B cell (primary cell): ENCODE measurements at places on chromosomes 4 and X. TPM values are rescaled to one million over a fixed set of nuclear protein-coding genes. Genes with fewer than 3 reads are reported as not detected.
A peak's percentile ranks its signal among the peaks of the same experiment; 100 is the strongest.

- H3K36me3 ChIP-seq = no peaks in the 10 kb centered on the region
- no peaks in the 10 kb centered on the region for H3K4me1 ChIP-seq
- no peak for DNase-seq
- H3K27me3 ChIP-seq = no peaks in the 10 kb centered on the region
- no peak overlapping the region for H3K4me3 ChIP-seq
Observed at GRCh38 chr4:164203476-164203875, 550.5 kb upstream of the SMIM31 start.

- H3K36me3 ChIP-seq = no peaks in the 10 kb centered on the region
- no peak for DNase-seq
- no peak overlapping the region for H3K27ac ChIP-seq
- no peak overlapping the region for H3K4me3 ChIP-seq
- no peaks in the 10 kb centered on the region for H3K4me1 ChIP-seq
Observed at GRCh38 chrX:150411656-150412055, 48.5 kb downstream of the MAMLD1 start.

DNA sequence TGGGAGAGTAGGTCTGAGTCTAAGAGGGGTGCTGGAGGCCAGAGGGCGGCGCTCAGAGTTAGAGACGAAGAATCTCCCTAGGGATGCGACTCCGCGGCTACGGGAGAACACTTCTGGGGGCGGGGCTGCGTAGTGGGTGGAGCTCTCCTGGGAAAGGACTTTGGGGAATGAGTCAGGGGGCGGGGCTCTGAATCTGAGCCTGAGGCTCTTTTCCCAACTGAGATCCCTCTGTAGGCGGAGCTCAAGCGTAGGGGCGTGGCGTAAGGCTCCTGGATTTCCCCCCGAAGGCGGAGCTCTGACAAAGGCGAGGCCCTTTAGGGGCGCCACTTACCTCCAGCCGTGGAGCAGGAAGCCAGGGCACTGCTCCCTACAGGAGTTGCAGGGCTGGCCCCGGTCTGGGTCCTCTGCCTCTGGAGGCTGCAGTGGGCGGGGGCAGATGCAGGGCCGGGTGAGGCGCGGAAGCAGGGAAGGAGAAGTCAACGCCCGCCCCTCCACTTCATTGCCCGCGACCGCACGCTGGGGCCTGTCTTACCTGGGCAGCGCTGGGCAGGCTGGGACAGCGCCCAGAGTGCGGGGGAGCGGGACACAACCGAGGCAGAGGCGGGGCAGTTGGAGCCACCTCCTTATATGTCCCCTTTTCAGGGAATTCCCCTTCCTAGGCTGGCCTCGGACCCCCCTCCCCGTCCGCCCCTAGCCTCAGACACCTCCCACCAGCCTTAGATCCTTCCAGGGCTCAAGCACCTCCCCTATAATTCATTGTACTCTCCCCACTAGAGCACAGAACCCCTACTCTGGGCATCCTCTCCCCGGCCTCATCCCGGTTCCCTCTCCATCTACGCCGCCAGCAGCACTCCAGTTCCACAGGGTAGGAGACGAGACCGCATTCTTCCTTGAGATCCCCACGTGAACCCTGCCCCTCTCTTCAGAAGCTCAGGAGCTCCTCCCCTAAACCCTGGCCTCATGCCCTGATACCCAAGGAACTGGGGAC, 1.6 kb downstream of the PRICKLE3 start:
- no peaks in the 10 kb centered on the region for H3K36me3 ChIP-seq
- peak overlapping the region; percentile 69 for H3K4me3 ChIP-seq
- peaks cover 19% of the 10 kb centered on the region for H3K4me1 ChIP-seq
- DNase-seq = peak; percentile 53
- H3K27me3 ChIP-seq = no peaks in the 10 kb centered on the region

The NKX1-1 gene
- not detected in 2 replicates for polyA plus RNA-seq

DNA sequence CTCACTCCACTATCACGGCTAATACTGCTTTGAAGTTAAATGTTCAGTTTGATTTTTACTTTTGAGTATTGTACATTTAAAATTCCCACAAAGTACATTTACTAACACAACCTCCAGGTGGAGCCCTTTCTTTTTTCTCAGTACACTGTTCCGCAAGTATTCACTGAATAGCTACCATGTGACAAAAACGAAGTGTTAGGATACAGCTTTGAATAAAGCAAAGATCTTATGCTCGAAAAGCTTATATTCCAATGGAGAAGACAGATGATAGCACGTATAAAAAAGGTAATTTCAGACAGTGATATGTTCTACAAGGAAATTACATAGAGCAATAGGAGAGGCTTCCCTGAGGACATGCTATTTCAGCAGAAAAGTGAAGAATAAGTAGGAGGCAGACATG, 60.7 kb upstream of the ABCG2 start:
- no peaks in the 10 kb centered on the region for H3K36me3 ChIP-seq
- DNase-seq = peak; percentile 72
- H3K4me3 ChIP-seq = no peak overlapping the region
- no peak overlapping the region for H3K27ac ChIP-seq

DNA sequence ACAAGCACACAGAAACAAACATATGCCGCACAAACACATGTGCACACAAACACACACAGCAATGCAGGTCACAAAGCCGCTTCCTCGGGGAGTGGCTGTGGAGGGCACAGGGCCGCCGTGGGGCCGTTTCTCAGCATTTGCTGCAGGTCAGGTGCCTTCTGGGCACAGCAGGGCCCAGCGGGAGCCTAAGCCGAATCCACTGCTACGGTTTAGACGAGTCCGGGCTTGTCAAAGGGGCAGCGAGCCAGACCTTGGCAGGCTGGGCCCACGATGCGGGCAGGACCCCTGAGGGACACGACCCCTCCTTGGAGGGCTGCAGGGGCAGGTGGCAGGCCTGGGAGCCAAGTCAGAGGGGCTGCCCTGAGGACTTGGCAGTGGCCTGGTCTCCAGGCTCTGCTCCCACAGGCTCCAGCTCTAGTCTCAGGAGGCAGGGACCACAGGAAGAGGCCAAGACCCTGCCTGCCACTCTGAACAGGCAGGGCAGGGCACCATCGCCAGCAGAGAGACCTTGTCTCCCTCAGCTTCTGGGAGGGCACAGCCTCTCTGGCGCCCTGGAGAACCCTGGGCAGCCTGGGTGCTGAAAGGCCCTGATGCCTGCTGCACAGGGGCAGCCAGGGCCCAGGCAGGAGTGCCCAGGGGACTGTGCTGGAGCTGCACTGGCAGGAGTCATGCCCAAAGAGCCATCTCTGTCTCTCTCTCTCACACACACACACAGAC, 5.5 kb upstream of the ATP2B3 start:
- H3K27ac ChIP-seq = no peak overlapping the region
- no peak for DNase-seq
- no peaks in the 10 kb centered on the region for H3K27me3 ChIP-seq
- H3K4me3 ChIP-seq = no peak overlapping the region
- H3K36me3 ChIP-seq = no peaks in the 10 kb centered on the region

The TAPT1 gene
- polyA plus RNA-seq = 58.4 and 99.5 TPM in 2 replicates
